NCI-H1694 (cell line): ENCODE measurements at places on chromosomes 4 and X.

DNA sequence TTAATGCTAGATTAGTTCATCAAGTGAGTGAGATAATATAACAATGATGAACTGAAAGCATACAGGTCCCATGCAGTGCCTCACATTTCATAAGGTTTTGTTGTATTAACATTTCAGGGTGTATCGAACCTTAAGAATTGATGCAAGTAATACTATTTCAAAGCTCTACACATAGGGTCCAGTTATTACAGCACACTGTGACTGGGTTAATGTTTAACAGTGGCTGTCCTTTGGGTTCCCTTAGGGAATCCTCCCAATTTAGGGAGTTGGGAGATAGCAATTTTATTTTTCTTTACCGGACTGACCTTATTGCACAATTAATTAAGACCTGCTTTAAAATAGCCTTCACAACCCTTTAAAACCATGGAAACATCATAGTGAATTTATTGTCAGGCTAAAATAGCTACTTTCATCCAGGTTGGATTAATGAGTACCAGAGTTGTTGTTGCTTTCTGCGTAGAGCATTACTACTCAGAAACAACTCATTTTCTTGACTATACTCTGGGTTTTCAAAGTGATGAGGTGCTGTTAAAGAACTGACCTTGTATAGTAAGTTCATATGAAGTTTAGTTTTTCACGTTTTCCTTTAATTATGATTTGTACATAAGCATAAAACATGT is 134.4 kb downstream of the AKAP4 start:
- no peak for DNase-seq

DNA sequence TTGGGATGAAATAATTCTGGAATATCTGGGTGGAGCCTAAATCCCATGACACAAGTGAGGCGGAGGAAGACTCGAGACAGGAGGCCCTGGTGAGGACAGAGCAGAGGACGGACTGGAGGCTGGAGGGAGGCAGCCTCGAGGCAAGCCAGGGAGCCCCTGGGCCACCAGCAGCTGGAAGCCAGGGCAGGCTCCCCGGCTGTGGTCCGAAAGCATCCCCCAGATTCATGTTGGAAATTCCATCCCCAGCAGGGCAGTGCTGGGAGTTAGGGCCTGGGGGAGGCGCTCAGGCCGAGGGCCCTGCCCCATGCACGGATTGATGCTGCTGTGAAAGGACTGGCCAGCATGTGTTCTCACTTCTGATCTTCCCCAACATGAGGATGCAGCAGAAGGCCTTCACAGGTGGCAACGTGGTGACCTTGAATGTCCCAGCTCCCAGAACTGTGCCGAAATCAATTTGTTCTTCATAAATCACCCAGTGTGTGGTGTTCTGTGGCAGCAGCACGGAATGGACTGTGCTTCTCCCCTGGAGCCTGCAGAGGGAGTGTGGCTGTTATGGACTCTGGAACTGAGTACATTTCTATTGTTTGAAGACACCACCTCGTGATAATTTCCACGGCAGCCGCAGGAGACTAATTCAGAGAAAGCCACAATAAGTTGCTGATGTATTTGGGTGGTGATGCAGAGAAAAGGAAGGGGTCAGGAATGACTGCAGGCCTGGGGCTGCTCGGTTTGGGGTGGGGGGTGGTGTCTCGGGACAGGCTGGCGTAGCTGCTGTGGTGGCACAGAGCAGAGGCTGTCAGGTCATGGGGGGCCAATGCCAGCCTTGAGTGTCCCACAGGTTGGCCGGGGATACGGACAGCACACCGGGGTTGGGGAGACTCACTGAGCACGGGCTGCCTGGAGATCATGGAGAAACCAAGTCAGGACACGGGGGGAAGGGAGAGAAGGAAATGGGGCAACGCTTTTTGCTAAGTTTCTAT is 56.9 kb downstream of the PCGF3 start:
- no peak for DNase-seq

DNA sequence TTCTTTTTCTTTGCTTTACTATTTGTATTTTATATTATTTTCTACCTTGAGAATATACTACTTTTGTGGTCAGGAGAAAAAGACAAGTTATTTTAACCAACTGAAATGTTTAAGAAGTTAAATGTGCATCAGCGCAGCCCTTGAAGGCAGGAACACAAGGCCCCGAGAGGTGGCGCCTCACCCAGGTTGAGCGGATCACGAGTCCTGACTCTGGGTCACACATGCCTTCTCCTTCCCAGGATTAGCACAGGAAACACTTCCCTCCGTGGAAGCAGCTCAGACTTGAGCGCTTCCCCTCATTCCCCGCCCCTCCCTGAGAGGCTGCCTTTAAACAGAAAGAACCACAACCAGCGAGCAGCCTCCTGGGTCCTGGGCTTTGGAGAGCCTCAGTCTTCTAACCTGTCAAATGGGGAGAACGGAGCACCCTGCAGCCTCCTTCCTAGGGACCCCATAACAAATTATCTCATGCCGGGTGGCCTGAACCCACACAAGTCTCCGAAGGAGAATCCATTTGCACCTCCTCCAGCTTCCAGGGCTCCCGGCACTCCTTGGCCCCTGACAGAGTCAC is 217.6 kb downstream of the AFAP1 start:
- DNase-seq = no peak

DNA sequence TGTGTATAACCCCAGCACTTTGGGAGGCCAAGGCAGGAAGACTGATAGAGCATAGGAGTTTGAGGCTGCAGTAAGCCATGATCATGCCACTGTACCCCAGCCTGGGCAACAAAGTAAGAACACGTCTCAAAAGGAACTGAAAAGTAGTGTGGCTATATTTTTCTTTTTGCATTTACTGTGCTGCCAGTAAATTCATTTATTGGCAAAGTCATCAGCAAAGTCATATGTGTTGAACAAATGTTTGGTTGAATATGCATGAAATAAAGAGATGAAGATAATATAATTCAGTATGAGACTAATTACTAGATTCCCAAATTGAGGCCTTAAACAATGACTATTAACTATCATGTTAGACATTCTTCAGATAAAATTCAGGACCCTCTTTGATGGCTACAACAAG is 829.1 kb downstream of the PCDH7 start:
- DNase-seq = no peak

DNA sequence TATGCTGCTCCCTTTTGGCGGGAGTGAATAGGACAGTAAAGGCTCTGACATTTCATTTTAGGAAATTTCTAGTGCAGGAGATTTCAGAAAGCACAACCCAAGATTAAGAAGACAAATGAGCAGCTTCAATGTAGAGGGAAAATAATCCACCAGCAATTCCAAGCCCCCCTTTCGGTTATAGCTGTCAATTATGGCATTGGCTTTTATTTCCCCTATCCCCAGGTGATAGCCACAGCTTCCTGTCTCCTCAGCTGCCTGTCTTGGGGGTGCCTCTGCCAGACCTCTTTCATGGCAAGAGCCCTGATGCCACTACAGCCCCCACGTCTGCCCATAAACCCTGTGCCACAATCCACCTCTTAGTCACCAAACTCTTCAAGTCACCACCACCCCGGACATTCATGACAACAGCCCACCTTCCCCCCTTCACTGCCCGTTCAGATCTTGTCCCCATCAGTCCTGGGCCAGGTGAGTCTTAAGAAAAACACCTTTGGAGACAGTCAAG is 48.4 kb upstream of the CLNK start:
- no peak for DNase-seq

DNA sequence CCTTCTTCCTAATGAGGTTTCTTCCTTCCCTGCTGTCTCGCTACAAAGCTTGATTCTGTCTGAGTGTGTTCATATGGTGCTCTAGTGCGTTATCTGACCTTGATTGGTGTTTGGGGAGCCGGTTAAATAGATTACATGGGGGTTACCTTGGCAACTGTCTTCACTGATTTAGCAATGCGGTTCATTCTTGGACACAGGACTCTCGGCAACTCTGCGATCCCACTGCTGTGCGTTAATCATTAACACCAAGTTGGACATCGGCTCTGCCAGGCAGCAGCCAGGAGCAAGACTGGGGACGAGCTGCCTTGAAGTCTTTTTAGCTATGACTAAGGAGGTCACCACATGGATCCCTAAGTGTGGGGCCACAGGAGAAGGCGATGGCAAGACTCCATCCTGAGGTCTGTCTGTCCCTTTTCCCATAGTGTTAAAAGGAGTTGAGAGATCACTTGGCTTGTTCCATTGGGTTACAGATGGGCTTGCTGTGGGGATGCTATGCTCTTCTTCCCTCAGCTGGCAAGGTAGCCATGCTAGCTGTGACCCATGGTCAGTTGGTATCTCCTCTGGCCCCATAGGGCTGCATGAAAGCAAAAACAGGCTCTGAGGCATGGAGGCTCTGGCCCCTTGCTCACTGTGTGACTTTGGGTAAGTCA is 93.4 kb upstream of the MAMLD1 start:
- no peak for DNase-seq

- DNase-seq = no peak
Measured at GRCh38 chrX:136626237-136626636, 21.7 kb upstream of the CD40LG start.

DNA sequence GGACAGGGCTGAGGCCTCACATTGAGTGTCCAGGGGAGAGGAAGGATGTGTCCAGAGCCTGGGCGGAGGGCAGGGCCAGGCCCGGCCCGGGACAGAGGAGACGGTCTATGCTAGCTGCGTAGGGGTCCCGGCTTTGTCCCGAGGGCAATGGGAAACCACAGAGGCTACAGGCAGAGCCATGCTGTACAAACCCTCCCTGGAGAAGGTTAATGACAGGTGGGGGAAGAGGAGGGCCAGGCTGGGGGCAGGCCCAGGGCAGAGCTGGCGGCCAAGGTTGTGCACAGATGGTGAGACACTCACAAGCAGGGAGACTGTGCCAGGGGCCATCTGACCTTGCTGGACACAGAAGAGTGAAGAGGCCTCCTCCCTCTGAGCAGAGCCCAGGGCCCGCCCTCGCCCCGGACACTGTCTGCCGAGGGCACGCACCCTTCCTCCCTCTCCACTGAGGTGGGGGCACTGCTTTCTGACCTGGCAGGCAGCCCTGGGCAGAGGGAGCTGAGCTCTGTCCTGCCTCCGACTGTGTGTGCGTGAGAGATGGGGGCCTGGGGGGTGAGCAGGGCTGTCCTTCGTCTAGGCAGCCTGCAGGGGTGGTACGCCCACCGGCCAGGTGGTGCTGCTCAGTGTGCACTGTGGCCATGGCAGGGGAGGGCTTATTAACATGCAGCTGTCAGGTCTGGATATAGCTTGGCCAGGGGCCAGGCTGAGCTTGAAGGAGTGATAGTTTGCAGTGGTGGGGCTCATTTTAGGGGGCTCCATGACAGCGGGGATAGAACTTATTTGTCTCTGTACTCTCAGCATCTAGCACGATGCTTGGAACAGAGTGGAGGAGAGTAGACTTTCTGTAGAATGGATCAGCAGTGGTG is 75.7 kb upstream of the LRPAP1 start:
- peak; percentile 34 for DNase-seq

DNA sequence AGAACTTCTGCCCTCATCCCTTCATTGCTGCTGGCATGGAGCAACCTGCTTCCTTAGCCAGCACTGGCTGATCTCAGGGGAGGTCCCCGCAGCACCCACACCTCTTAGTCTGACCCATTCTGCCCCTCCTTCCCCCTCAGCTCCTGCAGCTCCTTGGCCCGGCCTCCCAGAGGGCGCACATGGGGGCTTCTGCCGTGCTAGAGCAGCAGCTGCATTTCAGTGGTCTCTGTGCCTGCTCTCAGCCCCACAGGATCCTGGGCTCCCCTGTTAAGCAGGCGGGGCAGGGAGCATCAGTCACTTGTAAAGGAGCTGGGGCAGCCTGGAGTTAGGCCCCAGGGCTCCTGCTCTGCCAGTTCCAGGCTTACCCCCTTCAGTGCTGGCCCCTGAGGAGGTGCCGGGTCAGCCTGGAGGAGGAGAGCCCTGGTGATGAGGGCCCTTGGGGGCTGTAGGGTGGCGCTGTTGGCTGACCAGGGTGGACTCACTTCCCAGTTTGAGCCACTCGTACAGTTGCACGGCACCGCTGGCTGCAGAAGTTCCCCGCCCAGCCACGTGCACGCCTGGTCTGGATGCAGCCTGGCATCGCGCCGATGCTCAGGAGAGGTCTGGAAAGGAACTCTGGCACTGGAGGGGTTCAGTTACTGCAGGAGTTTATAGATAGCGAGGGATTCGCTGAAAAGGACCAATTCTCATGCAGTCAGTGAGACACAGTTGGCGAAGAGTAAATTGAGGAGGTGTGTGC is 85.1 kb upstream of the PSAPL1 start:
- no peak for DNase-seq

DNA sequence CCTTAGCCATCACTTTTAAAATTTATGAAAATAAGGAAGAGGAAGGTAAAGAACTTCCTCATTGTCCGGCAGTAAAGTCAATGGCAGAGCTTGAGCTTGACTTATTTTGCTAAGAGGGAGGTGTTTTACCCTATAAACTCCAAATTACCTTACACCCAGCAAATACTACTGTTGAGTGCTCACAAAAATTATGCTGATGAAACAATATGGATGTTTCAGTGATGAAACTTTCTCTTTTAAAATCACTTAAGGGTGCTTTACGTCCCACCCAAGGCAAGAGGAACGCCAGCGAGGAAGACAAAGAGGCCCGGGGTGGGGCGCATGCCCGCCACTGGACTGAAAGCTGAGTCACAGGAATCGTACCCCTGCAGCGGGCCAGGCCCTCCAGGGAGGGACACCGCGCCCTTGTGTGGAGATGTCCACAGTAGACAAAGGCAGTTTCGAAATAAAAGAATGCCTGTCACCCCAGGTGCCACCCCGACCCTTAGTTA is 560 bp upstream of the TMSB4X start:
- DNase-seq = no peak

DNA sequence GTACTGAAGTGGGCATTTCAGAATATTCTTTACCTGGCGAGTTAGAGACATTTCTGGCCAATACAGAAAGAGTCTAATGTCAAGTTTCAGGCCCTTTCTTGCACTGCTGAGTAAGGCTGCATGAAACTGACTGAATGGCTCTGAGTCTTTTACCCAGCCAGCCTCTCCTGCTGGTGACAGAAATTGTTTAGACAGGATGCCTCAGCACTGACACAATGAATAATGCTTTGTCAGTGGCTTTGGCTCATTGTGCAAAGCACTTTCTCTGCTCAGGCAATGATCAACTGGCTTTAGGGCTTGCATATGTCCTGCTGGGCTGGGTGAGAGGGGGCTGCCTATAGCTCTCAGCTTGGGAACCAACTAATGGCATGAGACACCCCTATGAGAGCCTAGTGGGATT is 45.5 kb downstream of the CLNK start:
- no peak for DNase-seq

DNA sequence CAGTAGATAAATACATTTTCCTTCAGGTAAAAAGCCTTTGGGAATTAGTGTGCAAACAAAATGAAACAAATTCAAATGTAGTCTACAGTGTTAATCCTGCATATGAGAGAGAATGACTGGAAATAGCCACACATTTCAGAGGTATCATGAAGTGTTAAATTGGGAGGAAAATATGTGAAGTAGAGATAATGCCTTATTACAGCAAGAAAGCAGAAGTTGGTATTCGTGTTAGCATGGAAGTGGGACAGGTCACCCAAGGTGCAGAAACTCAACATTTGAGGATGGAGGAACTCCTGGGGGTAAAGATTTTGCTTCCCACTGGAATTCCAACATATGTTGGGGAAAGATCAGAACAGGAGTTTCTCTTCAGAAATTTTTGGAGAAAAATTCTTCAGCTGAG is 51.3 kb downstream of the EMCN start:
- DNase-seq = no peak

- no peak for DNase-seq
Measured at GRCh38 chr4:138404251-138404650, 162.1 kb upstream of the SLC7A11 start.

GRCh38 chrX:12548341-12548740 is 242.9 kb upstream of the PRPS2 start:
- no peak for DNase-seq

- DNase-seq = peak; percentile 80
Measured at GRCh38 chrX:103817502-103817901, 14.6 kb downstream of the RAB9B start.
